Liver (tissue), 10 donors: ENCODE measurements at places on chromosomes 2 and 18.

DNA sequence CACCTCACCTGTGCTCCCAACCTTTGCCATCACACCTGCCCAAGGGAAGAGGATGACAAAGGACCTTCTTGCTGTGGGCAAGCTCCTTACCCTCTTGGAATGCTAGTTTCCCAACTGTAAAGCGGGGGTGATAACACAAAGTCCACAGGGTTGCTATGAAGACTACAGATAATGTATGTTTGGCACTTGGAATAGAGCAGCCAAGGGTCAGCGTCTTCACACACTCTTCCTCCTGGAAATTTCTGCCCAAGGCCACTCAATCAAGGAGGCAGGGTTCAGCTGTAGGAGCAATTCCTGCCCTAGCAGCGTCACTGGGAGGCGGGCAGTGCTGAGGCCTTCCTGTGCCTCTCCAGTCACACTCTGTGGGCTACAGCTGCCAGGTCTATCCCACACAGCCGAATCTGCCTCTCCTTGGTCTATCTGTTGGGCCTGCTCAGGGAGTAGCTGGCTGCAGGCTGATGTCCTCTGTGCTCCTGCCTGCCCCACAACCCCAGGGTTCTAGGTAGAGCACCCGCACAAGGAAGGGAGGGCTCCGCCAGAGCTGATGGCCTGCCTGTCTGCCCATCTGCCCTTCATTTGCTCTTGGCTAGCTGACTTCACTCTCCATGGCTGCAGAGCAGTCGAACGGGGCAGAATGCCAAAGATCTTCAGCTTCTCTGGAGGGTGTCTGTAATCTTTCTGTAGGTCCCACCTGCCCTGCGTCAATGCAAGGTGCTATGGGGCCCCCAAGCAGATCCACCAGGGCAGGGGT, 91.9 kb downstream of the MRO start:
- no peak for DNase-seq

DNA sequence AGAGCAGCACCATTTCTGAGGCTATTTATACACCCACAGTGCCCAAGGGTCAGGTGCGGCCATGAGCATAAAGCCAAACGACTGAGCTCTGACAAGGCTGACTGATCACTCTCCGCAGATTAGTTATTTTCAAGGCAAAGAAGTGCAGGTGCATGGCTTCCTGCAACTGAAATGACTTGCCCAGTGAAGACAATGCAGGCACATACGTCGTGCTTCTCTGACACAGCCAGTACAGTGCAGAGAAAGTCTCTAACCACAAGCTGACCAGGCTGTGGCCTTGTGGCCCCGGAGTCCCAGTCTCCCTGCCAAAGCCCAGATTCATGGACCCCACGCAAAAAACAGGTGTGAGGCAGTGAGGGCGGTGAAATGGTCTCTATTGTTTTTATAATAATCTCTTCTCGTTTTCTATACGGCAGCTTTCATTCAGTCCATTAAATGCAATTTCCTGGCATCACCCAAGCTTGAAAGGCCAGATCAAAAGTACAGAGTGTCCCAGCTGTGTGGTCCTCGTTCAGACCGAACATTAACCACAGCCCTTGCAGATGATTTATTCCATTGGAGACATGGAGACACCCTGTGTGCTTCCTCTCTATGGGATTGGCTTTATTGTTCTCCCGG, 447.0 kb upstream of the ID2 start:
- DNase-seq: no peak

DNA sequence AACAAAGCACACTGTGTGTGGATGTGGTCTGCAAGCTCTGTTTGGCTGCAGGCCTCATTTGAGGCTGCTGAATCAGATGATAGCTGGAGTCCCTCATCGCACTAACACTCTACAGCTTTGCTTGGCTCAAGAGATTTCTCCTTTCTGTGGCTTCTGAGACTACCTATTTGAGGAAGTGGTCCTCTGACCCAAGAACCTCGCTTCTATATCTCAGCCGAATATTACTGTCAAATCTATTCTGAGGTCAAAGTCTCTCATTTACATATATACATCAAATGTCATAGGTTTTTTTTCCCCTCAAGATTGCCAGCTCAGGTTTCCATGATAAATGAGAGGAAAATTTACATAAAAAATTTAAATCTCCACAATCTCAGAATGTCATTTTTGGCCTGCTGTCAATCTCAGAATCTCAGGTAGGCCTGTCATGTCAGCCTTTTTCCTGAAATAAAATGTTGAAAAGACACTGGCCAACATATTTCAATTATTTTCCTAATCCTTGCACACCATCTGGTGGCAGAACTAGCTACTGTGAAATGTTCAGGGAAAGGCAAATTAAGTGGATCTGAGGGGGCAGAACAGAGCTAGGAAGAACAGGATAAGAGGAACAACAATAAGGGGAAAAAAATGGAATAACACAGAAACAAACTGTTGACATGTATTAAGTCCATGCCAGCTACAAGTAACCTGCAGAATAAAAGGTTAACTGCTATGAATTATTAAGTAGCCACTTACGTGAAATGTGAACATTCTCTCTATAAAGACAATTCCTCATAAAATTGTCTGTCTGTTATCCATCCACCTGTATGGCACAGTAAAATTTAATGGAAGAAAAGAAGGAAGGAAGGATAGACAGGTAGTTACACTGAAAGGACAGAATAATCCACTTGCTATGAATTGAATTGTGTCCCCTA, 39.3 kb downstream of the AP1S3 start:
- no peak for DNase-seq

GRCh38 chr2:109247812-109248211, 118.8 kb downstream of the SH3RF3 start:
- no peak for DNase-seq

- DNase-seq: no peak
Measured at GRCh38 chr2:7264791-7265190, 347.6 kb downstream of the RNF144A start.

GRCh38 chr2:222440673-222441422, 16.5 kb downstream of the SGPP2 start:
- no peak for DNase-seq

DNA sequence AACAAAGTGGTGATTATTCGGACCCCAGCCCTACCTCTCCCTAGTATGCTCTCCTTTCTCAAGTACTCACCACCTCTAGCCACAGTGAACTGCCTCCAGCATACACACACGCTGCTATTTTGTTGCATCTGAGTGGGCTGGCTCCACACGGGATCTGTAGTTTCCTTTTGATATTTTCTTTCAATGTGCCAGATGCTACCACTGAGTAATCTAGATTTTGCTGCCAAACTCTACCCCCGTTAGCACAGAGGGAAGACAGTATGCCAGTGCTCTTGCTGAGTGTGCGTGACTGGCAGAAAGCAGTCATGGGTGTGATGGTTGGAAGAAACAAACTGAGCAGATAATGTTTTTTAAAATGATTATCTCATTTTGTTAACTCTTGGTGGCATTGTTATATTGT, 11.6 kb downstream of the CFLAR start:
- DNase-seq: no peak

- DNase-seq: no peak
Measured at GRCh38 chr18:76306685-76307292, 188.3 kb downstream of the ZNF516 start.

- DNase-seq: no peak
Measured at GRCh38 chr2:102708847-102709559, 52.8 kb upstream of the TMEM182 start.

- DNase-seq: no peak
Measured at GRCh38 chr2:30948857-30949256, 141.6 kb upstream of the CAPN13 start.

GRCh38 chr18:45549290-45549689, 66.0 kb upstream of the SLC14A2 start:
- DNase-seq: no peak

DNA sequence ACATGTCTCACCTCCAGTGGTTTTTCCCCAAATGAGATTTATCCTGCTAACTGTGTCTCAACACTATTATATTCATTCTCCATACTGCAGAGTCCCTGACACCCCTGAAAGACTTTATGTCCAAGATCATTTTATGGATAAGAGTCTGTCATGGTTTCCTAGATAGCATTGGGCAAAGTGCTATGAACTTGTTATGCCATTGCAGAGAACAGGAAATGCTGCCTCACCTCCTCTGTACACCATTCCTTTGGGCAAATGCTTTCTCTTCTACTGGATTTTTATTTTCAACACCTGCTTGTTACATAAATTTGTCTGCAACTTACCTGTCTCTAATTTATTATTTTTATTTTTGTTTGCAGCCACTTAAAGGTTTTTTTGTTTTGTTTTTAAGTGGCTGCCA, 652.5 kb upstream of the FAM98A start:
- no peak for DNase-seq

GRCh38 chr2:46535360-46535759, 56.0 kb downstream of the TMEM247 start:
- DNase-seq: no peak

GRCh38 chr18:581096-581495, 916 bp downstream of the CETN1 start:
- DNase-seq: no peak

GRCh38 chr2:186592137-186592875, 2.5 kb downstream of the ITGAV start:
- no peak for DNase-seq

DNA sequence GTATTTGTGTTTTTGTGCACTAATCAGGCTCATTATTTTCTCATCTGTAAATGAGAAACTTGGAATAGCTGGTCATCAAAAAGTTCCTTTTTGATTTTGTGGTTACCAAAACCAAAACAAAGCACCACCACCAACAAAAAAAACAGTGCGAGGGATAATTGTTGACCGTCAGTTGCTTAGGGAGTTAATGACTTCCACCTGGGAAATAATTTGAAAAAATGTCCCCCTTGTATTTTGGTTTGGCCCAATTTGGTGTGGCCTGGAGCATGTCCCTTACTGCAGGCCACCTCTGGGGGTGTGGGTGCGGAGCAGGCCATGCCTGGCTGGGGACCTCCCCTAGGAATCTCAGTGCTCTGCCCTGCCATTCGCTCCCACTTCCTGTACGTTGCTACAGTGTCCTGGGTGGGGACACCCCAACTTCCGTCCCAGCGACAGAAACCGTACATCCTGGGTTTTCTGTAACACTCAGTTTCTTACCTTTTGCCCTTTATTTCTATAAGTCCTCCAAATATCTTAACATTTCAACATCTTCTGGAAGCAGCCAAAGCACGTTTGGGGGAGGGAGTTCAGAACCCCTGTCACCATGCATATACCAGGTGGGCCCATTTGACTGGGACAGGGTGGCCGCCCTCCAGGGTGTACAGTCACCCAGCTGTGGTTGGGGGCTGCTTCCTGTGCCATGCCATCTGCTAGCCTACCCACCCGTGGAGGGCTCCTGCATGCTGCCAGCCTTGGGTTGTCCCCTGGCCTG, 31.3 kb downstream of the NCK2 start:
- DNase-seq: no peak

GRCh38 chr2:156110890-156111289, 221.6 kb downstream of the NR4A2 start:
- DNase-seq: no peak

GRCh38 chr2:125593036-125593435, 1062.9 kb upstream of the GYPC start:
- DNase-seq: no peak

DNA sequence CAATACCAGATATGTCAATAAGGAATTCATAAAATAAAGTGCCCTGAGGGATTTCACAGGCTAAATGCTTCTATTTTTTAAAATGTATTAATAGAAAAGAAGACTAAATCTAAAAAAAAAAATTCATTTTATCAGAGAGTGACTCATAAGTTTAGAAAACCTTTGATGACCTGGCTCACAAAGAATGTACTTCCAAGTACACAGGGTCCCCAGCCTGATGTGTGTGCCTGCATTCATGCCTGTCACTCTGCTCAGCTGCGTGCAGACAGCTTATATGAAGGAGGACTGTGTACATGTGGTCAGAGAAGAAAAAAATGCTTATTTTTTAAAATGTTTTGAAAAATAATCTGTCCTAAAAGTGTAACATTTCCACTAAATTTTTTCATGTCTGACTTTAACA, 3.0 kb upstream of the CPS1 start:
- no peak for DNase-seq

DNA sequence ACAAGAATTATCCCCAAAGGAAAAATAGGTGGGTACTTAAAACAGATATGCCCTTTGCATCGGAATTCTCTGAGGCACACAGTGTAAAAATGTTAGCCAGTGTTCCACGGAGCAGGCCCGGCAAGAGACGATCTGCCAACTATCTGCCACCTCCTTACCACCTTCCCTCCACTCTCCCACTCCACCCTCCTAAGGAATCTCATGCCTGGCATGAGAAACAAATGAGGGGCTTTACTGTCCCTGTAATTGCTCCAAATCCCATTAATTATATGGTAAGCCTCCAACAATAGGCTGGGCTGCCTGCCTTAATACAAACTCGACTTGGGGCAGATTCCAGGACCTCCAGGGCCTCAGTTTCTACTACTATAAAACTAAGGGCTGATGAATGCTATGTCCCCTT, 102.3 kb downstream of the ZBTB7C start:
- no peak for DNase-seq

- no peak for DNase-seq
Measured at GRCh38 chr2:207711750-207712530, 500 bp downstream of the CCNYL1 start.

GRCh38 chr2:7924023-7924762, 757.7 kb upstream of the ID2 start:
- no peak for DNase-seq

DNA sequence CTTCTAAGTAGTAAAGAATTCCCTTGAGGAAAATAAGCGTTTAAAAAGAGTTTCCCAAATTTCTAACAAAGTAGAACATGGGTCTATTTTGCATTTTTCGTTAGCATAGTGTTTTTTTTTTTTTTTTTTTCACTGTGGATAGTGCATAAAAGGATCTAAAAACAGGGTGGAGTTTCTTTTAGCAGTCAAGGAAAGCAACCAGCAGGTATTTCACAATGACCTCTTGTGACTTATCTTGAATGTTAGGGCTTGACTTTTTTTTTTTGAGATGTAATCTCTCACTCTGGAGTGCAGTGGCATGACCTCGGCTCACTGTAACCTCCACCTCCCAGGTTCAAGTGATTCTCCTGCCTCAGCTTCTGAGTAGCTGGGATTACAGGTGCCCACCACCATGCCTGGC, 14.9 kb upstream of the DGKD start:
- no peak for DNase-seq

DNA sequence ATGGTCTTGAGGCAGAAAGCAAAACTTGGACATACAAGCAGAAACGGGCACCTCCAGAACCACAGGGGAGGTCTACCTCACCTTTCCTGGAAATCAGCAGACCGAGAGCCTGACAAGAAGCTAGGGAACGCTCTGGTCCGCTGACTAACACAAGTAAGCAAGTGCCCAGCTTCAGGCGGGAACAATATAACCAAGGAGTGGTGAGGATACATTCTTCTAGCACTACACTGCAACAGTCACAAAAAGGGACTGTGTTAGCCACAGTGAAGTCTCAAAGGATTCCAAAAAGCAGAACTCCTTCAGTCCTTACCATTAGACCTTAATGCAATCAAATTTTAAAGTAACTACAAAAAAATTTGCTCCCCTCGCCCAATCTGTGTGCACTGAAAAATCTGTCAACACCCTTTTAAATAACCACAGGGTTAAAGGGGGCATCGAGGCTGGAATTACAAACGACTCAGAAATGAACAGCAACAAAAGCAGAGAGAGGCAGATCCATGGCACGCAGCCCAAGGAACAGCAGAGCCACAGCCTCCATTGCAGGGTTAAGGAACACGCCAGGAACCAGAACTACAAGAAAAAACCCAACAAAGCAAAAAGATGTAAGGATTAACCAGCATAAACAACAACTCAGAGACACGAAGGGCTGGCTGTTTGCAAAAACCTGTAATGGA, 7.1 kb downstream of the THAP4 start:
- DNase-seq: no peak
